K562 (cell line): ENCODE measurements at places on chromosomes 7 and 10. TPM values are rescaled to one million over a fixed set of nuclear protein-coding genes. Genes with fewer than 3 reads are reported as not detected.

PPA1 gene
- total RNA-seq: 418 and 448 TPM in 2 replicates

FAM25C gene
- not detected in 2 replicates for total RNA-seq

LRRN3 gene
- 0.20 and 0.35 TPM in 2 replicates for total RNA-seq

SLIT1 gene
- total RNA-seq: 0.09 TPM in 1 of 2 replicates, not detected in the other

SORCS3 gene
- total RNA-seq: not detected in 2 replicates

VAX1 gene
- total RNA-seq: not detected in 2 replicates

PKD2L1 gene
- total RNA-seq: not detected in 2 replicates

ANKRD1 gene
- not detected in 2 replicates for total RNA-seq

SFR1 gene
- total RNA-seq: 6.7 and 6.8 TPM in 2 replicates

LFNG gene
- total RNA-seq: 0.81 and 0.89 TPM in 2 replicates

SLC29A4 gene
- total RNA-seq: 1.2 and 1.4 TPM in 2 replicates

LRRC61 gene
- 49.5 and 50.6 TPM in 2 replicates for total RNA-seq

CXCL12 gene
- 0.18 and 0.49 TPM in 2 replicates for total RNA-seq

HKDC1 gene
- 0.04 TPM in 1 of 2 replicates, not detected in the other for total RNA-seq

CFTR gene
- total RNA-seq: 0.07 and 0.20 TPM in 2 replicates

CYP26A1 gene
- total RNA-seq: 1.6 and 2.5 TPM in 2 replicates

ITGB8 gene
- 0.02 and 0.04 TPM in 2 replicates for total RNA-seq

MYOZ1 gene
- total RNA-seq: not detected in 2 replicates

PLAC9 gene
- total RNA-seq: not detected in 2 replicates

AKR1E2 gene
- total RNA-seq: 16.6 and 17.1 TPM in 2 replicates

DGKB gene
- total RNA-seq: not detected in 2 replicates

FAS gene
- total RNA-seq: 0.36 and 0.55 TPM in 2 replicates

DIP2C gene
- total RNA-seq: 0.09 TPM in 1 of 2 replicates, not detected in the other

CDH23 gene
- total RNA-seq: 0.47 and 0.53 TPM in 2 replicates

PRR15 gene
- not detected in 2 replicates for total RNA-seq

MMS19 gene
- total RNA-seq: 70.6 and 75.6 TPM in 2 replicates

ZMIZ2 gene
- total RNA-seq: 34.7 and 40.3 TPM in 2 replicates

PDK4 gene
- 0.20 and 0.24 TPM in 2 replicates for total RNA-seq

ANKRD7 gene
- not detected in 2 replicates for total RNA-seq

C10orf105 gene
- total RNA-seq: 0.09 TPM in 2 replicates

TMEM139 gene
- total RNA-seq: 0.81 and 1.5 TPM in 2 replicates

ZDHHC16 gene
- total RNA-seq: 21.3 and 21.4 TPM in 2 replicates

CAPZA2 gene
- total RNA-seq: 176 and 192 TPM in 2 replicates

PRKAG2 gene
- total RNA-seq: 3.6 and 5.0 TPM in 2 replicates

MYL10 gene
- total RNA-seq: not detected in 2 replicates

SLC13A1 gene
- 0.04 TPM in 1 of 2 replicates, not detected in the other for total RNA-seq

TDRD1 gene
- total RNA-seq: not detected in 2 replicates

SMO gene
- total RNA-seq: 0.07 and 0.13 TPM in 2 replicates
